ENCODE measurements at places on chromosomes 4 and X.

- no peak for DNase-seq
These were observed 259.7 kb downstream of the DCHS2 start for GRCh38 chr4:154231806-154232478.

- DNase-seq = peak; percentile 66
These were observed 315.4 kb downstream of the PPP3CA start for GRCh38 chr4:101031971-101032370.

DNA sequence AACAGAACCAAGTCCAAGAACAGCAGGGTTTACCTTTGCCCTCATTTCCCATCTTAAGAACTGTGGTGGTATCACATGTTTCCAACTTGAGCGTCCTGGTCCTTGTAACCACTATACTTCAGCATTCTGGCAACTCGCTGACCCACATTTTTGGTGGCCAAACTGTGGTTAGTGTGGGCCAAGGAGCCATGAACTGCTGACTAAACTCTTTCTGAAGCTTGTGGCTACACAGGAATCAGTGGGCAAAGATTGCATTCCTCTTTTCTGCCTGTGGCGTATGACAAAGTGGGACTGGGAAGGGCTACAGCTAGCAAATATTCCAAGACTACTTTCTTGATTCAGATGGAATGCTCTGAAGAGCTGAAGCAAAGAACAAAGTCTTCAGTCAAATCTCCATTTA, 106.3 kb upstream of the MID1 start:
- DNase-seq = no peak

- no peak for DNase-seq
These were observed 14.3 kb upstream of the UBA1 start for GRCh38 chrX:47179221-47179927.

DNA sequence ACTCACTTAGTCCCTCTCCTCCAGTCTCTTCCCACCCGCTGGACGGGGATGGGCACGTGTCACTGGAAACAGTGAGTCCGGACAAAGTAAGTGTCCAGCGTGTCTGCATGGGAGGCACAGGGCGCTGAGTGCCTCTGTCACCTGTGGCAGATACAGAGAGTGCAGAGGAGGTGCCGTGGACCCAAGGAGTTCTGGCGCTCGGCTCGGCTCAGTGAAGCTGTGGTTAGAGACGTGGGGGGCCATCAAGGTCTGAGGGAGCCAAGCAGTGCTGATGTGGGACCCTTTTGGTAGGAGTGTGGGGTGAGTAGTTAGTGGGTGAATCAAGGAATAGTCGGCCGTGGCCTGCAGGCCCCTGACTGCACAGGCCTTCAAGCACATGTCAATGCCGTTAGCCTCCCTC, 40.1 kb upstream of the MSANTD1 start:
- DNase-seq = no peak

DNA sequence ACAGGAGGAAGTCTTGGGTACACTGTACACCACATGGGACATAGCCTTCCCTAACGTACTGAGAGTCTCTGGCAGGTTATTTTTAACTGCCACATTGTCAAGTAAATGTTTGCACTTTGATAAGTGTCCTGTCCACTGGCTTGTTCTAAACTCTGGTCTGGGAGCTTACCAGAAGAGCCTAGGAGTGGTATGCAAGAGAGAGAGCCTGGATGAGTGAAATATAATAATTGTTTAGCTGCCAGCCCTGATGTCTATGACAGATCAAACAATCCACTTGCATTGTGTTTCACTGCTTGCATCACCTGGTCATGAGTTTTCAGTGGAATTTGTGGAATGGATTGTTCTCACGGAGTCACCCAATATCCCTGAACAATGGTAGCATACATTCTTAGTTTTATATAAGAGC, 91.6 kb downstream of the SHROOM3 start:
- DNase-seq = no peak

GRCh38 chr4:98568941-98569663, 89.3 kb downstream of the TSPAN5 start:
- DNase-seq = no peak

DNA sequence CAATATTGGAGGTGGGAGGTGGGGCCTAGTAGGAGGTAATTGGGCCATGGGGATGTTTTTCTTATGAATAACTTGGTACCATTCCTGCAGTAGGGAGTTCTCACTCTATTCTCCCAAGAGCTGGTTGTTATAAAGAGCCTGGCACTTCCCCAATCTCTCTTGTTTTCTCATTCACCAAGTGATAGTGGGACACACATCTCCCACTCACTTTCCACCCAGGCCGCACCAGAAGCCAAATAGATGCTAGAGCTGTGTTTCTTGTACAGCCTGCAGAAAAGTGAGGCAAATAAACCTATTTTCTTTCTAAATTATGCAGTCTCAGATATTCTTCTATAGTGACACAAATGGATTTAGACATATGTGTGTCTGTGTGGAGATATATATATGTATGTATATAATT, 117.6 kb downstream of the ANKRD50 start:
- DNase-seq = no peak

All from ELF-1 (cell line).